ENCODE measurements at places on chromosomes 12 and 14. TPM values are rescaled to one million over a fixed set of nuclear protein-coding genes. Genes with fewer than 3 reads are reported as not detected.

DNA sequence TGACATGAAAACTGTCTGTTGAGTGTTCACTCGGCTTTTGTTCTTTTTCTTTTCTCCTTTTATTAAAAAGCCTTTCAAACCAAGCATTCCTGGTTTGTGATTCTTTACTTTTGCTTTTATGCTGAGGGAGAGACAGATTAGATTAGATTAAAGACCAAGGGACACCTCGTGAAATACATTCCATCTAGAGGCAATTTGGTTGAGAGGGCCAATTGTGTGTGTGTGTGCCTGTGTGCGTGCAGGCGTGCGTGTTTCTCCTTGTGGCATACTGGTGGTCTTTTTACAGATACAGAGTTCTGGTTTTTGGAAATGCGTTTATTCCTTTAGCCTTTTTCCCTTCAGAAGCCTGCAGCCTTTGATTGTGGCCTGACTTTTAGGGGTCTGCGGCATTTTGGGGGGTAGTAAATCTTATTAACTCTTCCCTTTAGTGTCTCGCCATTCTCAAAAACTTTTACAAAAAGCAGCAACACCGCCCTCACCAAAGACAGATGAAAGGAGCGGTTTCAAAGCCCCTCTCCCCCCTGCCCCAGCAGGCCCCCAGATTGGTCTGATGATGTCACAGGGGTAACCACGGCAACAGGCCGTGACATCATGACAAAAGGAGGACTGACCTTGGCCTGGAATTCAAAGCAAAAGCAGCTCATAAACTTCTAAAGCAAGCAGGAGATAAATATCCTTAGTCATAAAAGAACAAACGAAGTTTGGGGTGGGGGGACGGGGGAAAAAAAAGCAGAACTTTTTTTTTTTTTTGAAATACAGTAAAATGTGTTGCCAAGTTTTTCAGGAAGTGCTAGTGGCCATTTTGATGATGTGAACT lies 84.1 kb upstream of the TBX3 start:
- no peak for DNase-seq

DNA sequence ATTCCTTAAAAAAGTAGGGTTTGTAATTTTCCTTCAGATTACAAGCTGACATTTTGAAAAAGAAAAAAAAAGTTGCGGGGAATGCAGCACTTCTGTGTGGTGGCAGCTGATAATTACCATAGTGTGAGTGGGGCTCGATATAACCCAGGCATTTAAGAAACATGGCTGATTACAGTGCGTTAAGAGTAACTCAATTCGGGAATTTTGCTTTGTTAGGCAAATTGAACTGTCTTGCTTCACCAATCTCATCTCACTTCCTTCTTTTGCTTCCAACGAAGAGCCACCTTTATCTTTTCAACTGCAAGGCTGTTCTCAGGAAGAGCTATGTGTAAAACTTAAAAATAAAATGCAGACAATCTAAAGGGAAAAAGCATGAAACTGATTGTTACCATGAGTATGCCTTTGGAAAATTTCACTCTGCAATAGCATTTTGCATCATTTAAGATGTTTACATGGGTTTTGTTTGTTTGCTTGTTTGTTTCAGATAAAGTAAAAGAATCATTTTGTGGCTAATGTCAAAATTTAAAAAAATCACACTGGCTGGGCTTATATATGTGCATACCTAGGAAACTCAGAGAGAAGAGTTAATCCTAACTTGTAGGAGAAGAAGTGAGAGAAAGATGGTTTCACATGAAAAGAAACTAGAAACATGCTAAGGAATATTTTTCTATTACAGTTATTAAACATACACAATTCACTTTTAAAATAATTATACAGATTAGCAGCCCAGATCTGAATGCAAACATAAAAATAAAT lies 295.9 kb upstream of the ATP2B1 start:
- no peak for DNase-seq

DNA sequence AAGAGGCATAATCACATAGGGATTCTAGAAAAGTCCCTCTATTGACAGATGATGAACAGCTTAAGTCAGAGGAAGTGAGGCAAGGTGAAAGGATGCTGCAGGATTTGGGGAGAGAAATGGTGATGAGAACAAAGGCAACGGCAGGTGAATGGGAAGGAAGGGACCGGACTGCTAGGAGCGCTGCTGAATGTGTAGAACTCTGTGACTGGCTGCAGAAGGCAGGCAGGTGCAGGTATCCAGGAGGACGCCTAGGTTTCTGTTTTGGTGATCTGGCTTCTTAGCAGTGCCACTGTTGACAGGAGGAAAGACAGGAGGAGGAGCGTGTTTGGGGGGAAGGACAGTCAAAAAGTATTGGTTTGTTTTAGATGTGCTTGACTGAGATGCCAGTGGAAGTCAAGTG lies 58.4 kb upstream of the TTC7B start:
- DNase-seq, result no peak

- DNase-seq, result no peak
Measured at GRCh38 chr12:64667793-64668192, 57.5 kb downstream of the RASSF3 start.

- no peak for DNase-seq
Measured at GRCh38 chr12:19002216-19002615, 127.3 kb upstream of the PLEKHA5 start.

- DNase-seq, result no peak
Measured at GRCh38 chr14:101224356-101225156, 321.0 kb upstream of the RTL1 start.

DNA sequence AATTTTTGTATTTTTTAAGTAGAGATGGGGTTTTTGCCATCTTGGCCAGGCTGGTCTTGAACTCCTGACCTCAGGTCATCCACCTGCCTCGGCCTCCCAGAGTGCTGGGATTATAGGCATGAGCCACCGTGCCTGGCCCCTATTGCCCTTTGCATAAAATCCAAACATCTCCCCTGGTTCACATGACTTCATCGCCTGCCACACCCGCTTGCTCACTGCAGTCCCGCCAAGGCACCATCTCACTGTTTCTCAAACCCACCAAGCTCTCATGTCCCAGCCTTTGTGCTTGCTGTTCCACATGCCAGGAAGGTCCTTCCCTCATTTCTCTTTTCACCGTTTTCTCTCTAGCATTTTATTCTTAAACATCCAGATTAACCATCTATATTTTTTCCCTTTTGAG lies 9.7 kb downstream of the RHOF start:
- DNase-seq, result no peak

DNA sequence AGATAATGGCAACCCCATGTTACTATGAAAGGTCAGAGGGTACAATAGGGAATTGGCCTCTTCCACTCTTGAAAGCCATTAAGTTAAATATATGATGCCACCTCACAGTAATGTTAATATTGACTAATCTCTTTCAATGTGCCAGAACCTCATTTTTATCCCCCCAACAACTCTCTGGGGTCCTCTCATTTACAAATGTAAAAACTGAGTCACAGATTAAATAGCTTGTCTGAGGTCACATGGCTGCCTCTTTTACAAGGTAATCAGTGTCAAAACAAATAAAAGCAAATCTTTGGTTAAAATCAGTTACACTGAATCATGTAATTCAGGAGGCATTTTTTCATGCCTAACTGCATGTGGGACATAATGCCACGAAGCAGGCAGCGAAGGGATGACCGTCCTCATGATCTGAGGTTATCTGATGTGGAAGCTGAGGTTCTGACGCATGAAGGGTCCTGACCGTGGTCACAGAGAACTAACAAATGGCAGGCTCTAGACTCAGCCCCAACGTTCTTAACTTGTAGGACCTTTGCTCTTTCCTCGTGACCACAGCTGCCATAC lies 78.5 kb downstream of the PTPN21 start:
- DNase-seq, result peak; percentile 76

GRCh38 chr12:52349196-52349595 lies 18.1 kb downstream of the KRT85 start:
- peak; percentile 7 for DNase-seq

- peak; percentile 76 for DNase-seq
Measured at GRCh38 chr12:52230364-52231281, 2.4 kb upstream of the KRT7 start.

- DNase-seq, result no peak
Measured at GRCh38 chr12:31853520-31853919, 105.7 kb upstream of the RESF1 start.

- DNase-seq, result no peak
Measured at GRCh38 chr12:2751686-2752085, 43.1 kb upstream of the FKBP4 start.

GRCh38 chr12:108603743-108604142 lies 5.9 kb upstream of the TMEM119 start:
- DNase-seq, result no peak

DNA sequence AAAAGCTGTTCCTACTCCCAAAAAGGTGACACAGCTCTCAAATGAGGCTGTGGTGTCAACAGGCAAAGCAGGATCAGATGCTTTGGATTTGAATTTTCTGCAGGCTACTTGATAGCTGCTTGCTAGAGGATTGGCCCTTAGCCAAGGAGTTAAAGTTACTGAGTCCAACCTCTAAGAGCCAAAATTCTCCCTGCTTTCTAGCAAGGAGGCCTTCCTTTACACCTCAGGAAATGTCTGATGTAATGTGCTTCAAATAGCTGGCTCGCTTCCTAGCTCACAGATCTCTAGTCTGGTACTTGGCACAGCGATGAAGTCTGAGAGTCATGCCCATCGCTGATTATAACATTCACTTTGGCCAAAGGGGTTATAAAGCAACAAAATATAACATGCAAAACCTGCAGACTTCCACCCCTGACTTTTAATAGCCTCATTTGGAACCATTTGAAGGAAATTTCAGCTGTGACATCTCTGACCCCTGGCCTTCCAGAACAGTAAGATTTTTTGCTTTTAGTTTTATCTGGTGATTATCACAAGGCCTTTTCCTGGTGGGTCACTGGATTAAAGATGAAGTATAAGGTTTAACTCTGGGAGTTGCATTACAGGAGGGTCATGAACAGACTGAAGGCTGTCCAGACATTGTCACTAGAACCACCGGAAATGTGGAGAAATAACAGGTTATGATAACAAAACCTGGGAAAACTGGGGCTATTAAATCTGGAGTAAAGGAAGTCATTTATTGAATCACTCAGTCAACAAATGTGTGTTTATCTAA lies 189.7 kb downstream of the EPS8 start:
- DNase-seq, result peak; percentile 14

- no peak for DNase-seq
Measured at GRCh38 chr12:71282925-71283324, 125.1 kb upstream of the TSPAN8 start.

GRCh38 chr12:59087077-59087673 lies 166.9 kb upstream of the LRIG3 start:
- peak; percentile 13 for DNase-seq

GRCh38 chr12:5244513-5244972 lies 187.4 kb upstream of the NTF3 start:
- DNase-seq, result no peak

DNA sequence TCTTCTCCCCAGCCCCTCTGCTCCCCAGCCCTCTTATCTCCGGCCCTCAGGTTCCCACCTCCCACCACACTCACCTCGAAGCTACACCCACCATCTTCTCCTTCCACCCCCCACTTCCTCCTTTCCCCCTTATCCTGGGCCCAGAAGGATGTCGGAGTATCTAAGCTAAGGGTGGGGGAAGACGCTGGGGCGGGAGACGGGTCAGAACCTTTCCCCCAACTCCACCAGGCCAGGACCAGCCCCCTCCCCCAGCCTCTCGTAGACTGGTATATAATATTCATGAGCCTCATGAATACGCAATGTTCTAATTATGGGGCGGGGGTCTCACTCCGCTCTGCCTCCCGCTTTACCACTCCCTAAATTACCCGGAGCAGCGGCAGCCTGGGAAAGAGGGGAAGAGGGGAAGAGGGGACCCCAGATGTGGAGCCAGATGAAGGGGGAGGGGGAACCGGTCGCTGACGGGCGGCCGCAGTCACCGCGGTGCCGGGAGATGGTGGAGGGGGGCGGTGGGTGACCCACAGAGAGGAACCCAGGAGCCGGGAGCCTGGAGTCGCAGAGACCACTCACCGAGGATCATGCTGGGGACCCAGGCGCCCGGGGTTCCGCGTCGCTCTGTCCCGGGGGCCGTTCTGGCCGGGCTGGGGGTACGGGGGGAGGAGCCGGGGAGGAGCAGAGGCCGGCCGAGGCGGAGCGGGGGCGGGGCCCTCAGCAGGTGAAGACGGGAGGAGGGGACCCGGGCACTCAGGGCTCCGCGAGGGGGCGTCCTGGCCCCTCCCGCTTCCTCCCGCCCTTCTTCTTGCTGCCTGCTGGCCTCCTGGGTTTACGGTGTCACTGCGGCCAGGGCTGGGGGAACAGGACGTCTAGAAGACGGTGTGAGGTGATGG lies 6.4 kb upstream of the ZNF385A start:
- DNase-seq, result no peak

DNA sequence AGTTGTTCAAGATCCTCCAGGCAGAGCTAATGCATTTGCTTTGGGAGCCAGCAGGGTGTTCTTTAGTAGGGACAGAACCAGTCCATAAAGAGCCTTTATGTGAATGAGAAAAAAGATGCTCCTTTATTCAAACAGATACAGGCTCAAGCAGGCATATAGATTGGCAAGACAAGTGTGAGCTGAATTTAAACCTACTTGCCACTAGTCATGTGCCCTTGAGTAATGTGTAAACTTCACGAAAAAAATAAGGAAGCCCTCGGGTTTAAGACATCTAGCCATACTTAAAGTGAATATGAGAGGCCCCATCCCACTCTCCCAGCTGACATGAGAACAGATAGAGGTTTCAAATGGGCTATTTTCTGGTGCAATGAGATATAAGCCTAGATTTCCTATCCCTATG lies 43.1 kb upstream of the STRAP start:
- no peak for DNase-seq

- no peak for DNase-seq
Measured at GRCh38 chr12:6961278-6961694, 9.2 kb downstream of the PHB2 start.

GRCh38 chr12:108120863-108121165 lies 8.3 kb upstream of the WSCD2 start:
- no peak for DNase-seq

GRCh38 chr12:22481547-22482104 lies 62.7 kb downstream of the C2CD5 start:
- no peak for DNase-seq

SLCO1B1 gene
- not detected for total RNA-seq

ERP29 gene
- 94.3 TPM for total RNA-seq

LUM gene
- total RNA-seq, result 62.0 TPM

LRIG3 gene
- total RNA-seq, result 8.8 TPM

RPL10L gene
- total RNA-seq, result not detected

PTPN11 gene
- 153 TPM for total RNA-seq

LMNTD1 gene
- 0.98 TPM for total RNA-seq

CIDEB gene
- 0.20 TPM for total RNA-seq

LRP1-AS gene
- not detected for total RNA-seq

BMP4 gene
- 14.5 TPM for total RNA-seq

TAC3 gene
- not detected for total RNA-seq

All from HFFc6 (cell line).